Calu3 (cell line): ENCODE measurements at places on chromosomes 5 and 9. TPM values are rescaled to one million over a fixed set of nuclear protein-coding genes. Genes with fewer than 3 reads are reported as not detected.

The G3BP1 gene
- total RNA-seq, result 356 and 393 TPM in 2 replicates

The FCN2 gene
- total RNA-seq, result not detected in 2 replicates

The MARCOL gene
- not detected in 2 replicates for total RNA-seq

GRCh38 chr9:68777070-68777763 lies 72.2 kb downstream of the PIP5K1B start:
- H3K27me3 ChIP-seq, result no peaks in the 10 kb centered on the region
- H3K4me1 ChIP-seq, result no peaks in the 10 kb centered on the region
- H3K27ac ChIP-seq, result no peak overlapping the region
- H3K36me3 ChIP-seq, result no peaks in the 10 kb centered on the region
- no peak for DNase-seq

DNA sequence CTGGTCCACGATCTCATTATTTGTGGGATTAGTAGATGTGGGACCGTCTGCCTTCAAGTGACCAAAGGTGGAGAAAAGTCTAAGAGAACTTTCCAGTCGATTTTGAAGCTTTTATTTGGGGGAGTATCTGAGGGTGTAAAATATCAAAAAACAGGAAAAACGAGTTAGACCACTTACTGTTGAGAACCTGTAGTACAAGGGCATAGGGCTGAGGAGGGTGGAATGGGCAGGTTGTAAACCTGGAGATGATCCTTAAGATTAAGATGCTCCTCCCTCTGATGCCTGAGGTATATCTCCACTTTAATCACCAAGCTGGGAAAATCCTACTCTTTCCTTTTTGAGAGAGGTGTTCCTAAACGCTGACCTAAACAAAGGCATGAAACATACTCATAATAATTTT lies 32.0 kb upstream of the GTF2H2C start:
- peaks cover 37% of the 10 kb centered on the region for H3K36me3 ChIP-seq
- peak overlapping the region; percentile 20 for H3K4me3 ChIP-seq
- H3K4me1 ChIP-seq, result peaks cover 31% of the 10 kb centered on the region
- peak; percentile 15 for DNase-seq
- H3K27ac ChIP-seq, result peak overlapping the region; percentile 84
- H3K27me3 ChIP-seq, result no peaks in the 10 kb centered on the region

The NUDT2 gene
- 10.1 and 12.2 TPM in 2 replicates for total RNA-seq

- H3K36me3 ChIP-seq, result no peaks in the 10 kb centered on the region
- DNase-seq, result no peak
- H3K27ac ChIP-seq, result no peak overlapping the region
- no peaks in the 10 kb centered on the region for H3K27me3 ChIP-seq
- H3K4me3 ChIP-seq, result no peak overlapping the region
- H3K4me1 ChIP-seq, result no peaks in the 10 kb centered on the region
Observed at GRCh38 chr5:92179651-92180050, 796.5 kb upstream of the ARRDC3 start.

The IL33 gene
- 0.64 and 1.9 TPM in 2 replicates for total RNA-seq

GRCh38 chr5:1931604-1932231 lies 49.0 kb upstream of the IRX4 start:
- H3K27me3 ChIP-seq, result no peaks in the 10 kb centered on the region
- H3K4me1 ChIP-seq, result peaks cover 17% of the 10 kb centered on the region
- H3K36me3 ChIP-seq, result no peaks in the 10 kb centered on the region
- H3K27ac ChIP-seq, result no peak overlapping the region
- DNase-seq, result no peak

DNA sequence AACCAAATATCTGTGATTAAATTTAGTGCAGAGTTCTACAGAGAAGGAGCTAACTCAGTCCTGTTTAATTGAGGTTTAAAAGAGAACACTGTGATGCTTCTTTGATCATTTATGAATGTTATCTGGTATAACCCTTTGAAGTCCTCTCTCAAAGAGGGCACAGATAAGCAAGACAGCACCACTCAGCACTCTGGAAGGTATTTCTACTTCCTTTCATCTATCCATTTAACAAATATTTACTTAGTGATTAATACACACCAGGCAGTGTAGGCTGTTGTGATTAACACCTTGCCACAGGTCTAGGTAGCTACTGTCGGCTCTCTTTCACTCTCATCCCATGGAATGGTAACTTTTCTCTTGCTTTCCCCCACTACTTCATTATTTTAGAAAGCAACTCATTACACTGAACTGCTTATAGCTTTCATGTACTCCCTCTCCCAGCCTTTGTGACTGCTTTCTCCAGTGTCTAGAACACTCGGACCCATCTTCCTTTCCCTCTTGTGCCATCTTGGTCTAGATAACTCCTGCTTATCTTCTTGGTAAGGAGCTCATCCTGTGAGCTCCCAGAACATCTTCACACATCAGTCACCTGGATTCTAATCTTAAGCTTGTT lies 54.7 kb downstream of the GLDC start:
- no peaks in the 10 kb centered on the region for H3K36me3 ChIP-seq
- H3K4me3 ChIP-seq, result no peak overlapping the region
- no peak overlapping the region for H3K27ac ChIP-seq
- peaks cover 15% of the 10 kb centered on the region for H3K4me1 ChIP-seq

DNA sequence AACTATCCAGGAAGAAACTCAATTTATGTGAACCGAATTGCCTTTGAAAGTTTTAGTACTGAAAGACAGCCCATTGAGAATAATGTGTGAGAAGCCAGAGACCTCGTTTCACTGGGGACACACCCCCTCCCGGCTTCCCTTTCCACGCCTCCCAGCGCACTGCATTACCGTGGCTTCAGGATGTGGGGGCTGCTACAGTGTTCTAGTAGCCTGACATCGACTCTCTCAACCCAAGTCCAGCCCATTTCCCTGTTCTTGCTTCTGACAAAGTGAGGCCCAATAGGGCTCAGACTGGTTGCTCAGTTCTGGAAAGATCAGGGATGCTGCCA lies 3.5 kb downstream of the PAX5 start:
- no peak for DNase-seq
- H3K4me3 ChIP-seq, result no peak overlapping the region
- H3K36me3 ChIP-seq, result peaks cover 4% of the 10 kb centered on the region
- peaks cover 34% of the 10 kb centered on the region for H3K27me3 ChIP-seq
- no peak overlapping the region for H3K27ac ChIP-seq

DNA sequence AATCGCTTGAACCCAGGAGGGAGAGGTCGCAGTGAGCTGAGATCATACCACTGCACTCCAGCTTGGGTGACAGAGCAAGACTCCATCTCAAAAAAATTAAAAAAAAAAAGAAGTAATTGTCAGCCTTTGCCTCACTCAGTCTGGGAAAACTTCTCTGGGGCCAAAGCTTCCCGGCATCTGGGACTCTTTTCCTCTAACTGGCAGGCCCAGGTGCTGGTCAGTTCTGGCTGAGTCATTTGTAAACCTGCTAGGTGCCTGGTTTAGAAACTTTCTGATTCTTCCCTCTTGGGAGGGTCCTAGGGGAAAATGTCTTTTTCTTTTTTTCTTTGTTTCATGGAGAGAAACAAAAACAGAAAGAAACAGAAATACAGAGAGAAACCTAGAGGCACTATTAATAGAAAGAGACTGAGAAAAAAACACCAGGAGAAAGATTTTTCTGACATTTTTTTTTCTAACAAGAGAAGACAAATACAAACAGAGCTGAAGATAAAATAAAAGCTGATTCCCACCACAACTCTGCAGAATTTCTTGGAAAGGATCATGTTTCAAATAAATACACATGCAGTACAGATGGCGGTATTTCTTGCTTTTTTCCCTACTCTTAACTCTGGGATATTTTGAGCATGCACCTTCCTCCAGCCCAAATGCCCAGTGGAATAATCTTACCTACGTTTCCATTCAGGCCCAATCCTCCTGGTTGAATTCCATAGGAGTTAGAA lies 22.1 kb upstream of the UBAP2 start:
- DNase-seq, result no peak
- H3K36me3 ChIP-seq, result no peaks in the 10 kb centered on the region
- H3K27ac ChIP-seq, result no peak overlapping the region
- H3K4me3 ChIP-seq, result no peak overlapping the region

DNA sequence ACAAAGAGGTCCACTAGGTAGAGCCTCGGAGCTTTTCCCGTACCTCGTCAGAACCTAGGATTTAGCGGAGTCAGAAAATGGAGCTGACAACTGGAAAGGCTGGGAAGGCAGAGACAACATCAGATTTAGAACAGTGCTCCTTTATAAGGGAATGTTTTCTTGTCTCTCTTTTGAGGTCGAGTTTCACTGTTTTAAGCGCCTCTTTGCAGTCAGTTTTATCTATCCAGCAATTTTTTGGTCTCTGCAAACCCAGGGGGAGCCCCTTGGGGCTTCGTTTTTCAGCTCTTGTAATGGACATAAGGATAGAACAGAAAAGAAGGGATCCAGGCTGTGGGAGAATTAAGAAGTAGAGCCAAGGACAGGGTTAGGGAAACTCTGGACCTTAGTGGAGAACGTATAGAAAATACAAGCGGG lies 80.5 kb downstream of the FNBP1 start:
- H3K27ac ChIP-seq, result peak overlapping the region; percentile 49
- H3K36me3 ChIP-seq, result peaks cover 8% of the 10 kb centered on the region
- peak overlapping the region; percentile 61 for H3K4me3 ChIP-seq
- DNase-seq, result no peak
- no peaks in the 10 kb centered on the region for H3K27me3 ChIP-seq
- peaks cover 9% of the 10 kb centered on the region for H3K4me1 ChIP-seq

DNA sequence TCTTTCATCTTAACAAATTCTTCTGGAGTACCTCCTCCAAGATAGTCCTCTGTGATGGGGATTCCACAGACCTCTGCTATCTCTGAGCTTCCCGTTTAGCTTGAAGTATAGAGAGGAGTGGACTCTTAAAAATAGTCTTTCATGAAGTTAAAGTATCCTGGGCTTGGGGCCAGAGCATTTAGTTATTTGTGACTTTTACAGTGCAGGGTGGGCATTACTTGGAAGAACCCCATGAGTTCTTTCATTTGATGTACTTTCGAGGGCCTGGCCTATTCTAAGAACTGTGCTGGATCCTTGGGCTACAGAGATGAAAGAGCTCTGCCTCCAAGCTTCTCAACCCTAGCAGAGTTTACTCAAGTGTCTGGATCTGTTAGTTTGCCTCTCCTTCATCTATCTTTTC lies 131.5 kb downstream of the ZSWIM6 start:
- H3K27me3 ChIP-seq, result no peaks in the 10 kb centered on the region
- H3K27ac ChIP-seq, result no peak overlapping the region
- no peaks in the 10 kb centered on the region for H3K36me3 ChIP-seq
- H3K4me1 ChIP-seq, result peaks cover 59% of the 10 kb centered on the region
- no peak overlapping the region for H3K4me3 ChIP-seq

DNA sequence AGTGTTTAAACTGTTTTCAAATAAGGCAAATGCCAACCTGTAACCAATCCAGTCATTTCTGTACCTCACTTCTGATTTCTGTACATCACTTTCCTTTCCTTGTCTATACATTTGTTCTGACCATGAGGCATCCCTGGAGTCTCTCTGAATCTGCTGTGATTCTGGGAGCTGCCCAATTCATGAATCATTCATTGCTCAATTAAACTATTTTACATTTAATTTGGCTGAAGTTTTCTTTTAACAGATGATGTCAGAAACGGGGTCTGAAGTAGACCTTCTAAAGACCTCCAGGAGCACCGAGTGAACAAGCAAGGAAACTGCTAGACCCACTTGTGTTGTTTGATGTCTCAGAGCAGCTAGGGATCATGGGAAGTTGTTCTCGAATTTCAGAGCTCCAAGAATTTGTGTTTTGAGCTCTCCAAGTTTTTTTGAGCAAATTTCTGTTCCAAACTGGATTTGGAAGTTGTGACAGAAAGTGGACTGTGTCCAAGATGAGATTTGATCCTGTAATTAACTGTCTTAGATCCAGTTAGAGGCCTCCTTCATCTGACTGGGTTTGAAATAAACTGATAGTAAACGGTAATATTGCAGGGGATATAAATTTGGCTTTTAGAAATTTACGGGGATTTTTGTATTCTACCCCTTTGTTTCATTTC lies 490.8 kb upstream of the ST8SIA4 start:
- no peaks in the 10 kb centered on the region for H3K27me3 ChIP-seq
- H3K4me3 ChIP-seq, result no peak overlapping the region
- H3K36me3 ChIP-seq, result no peaks in the 10 kb centered on the region
- DNase-seq, result no peak
- H3K27ac ChIP-seq, result no peak overlapping the region

DNA sequence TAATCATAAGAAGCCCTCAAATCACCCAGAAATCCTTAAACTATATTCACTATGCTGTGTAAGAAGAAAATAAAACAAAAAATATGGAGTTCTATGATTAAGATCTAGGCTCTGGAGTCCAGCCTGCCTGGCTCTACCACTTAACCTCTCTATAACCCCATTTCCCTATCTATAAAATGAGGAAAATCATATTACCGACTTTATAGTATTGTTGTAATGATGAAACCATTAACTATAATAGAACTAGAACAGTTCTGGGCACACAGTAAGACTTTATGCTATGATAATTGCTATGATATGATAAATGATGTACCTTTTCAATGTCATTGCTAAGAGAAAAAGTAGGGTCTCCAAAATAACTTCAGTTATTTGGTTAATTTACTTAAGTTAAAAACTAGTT lies 40.3 kb downstream of the MPDZ start:
- no peak overlapping the region for H3K27ac ChIP-seq
- H3K36me3 ChIP-seq, result no peaks in the 10 kb centered on the region
- no peak overlapping the region for H3K4me3 ChIP-seq
- DNase-seq, result no peak

DNA sequence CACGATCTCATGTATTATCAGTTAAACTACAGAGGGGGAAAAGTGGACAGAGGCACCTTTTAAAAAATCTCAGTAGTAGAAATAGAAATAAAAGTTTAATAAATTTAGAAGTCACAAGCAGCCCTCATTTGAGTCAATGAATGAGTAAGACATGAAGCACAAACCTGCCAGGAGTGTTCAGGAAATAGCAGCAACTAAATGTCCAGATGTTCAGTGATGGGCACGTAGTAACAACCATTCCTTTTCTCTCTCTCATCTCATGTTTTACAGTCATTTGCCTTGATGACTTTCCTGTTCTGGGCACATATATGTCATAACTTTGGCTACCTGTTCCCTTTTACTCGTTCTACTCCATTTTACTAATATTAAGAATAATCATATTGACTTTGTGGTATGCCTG lies 17.7 kb downstream of the ISOC1 start:
- no peak overlapping the region for H3K4me3 ChIP-seq
- H3K4me1 ChIP-seq, result no peaks in the 10 kb centered on the region
- H3K27me3 ChIP-seq, result no peaks in the 10 kb centered on the region
- no peak overlapping the region for H3K27ac ChIP-seq
- DNase-seq, result no peak
- H3K36me3 ChIP-seq, result no peaks in the 10 kb centered on the region

GRCh38 chr5:124921694-124922093 lies 175.3 kb upstream of the ZNF608 start:
- no peak for DNase-seq
- H3K4me1 ChIP-seq, result no peaks in the 10 kb centered on the region
- H3K36me3 ChIP-seq, result no peaks in the 10 kb centered on the region
- H3K4me3 ChIP-seq, result no peak overlapping the region

The AP3S1 gene
- 87.4 and 101 TPM in 2 replicates for total RNA-seq

- no peaks in the 10 kb centered on the region for H3K4me1 ChIP-seq
- no peaks in the 10 kb centered on the region for H3K27me3 ChIP-seq
- DNase-seq, result no peak
- no peak overlapping the region for H3K4me3 ChIP-seq
Observed at GRCh38 chr5:64742821-64743220, 25.7 kb downstream of the SREK1IP1 start.

The CNTNAP3 gene
- total RNA-seq, result 6.3 and 9.3 TPM in 2 replicates

The KIF4B gene
- not detected in 2 replicates for total RNA-seq

The CTNND2 gene
- 19.6 and 23.0 TPM in 2 replicates for total RNA-seq
